ENCODE measurements at places on chromosomes 2 and 18.

- DNase-seq, result no peak
These were observed 2.9 kb downstream of the SPTBN1 start for GRCh38 chr2:54459037-54459441.

DNA sequence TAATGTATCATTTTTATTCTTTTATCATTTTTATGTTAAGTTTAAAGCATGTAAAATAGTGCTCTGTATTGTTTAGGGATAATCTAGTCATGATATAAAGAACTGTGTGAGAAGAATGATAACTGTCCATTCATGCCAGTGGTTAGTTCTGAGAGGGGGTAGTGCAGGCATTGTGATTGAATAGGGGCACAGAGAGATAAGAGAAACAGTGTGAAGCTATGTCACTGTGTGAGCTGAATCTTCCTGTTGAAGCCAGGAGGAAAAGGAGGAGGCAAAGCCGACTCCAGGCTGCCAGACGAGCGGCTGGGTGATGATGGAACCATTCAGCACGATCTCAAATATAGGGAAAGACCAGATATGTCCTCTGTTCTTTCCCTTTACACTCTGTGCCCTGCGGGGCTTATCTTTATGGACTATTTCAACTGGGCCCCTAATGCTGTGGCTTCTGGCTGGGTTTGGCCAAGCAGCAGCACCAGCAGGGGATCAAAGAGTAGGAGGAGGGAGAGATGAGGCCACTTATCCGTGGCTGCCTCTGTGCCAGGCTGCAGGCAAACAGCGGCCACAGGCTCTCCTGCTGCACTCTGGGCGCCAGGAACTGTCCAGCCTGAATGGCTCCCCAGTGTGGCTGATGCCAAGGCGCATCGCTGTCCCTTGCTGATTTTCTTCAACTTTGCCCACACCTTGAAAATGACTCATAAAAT lies 128.0 kb downstream of the SPP2 start:
- DNase-seq, result peak; percentile 18

DNA sequence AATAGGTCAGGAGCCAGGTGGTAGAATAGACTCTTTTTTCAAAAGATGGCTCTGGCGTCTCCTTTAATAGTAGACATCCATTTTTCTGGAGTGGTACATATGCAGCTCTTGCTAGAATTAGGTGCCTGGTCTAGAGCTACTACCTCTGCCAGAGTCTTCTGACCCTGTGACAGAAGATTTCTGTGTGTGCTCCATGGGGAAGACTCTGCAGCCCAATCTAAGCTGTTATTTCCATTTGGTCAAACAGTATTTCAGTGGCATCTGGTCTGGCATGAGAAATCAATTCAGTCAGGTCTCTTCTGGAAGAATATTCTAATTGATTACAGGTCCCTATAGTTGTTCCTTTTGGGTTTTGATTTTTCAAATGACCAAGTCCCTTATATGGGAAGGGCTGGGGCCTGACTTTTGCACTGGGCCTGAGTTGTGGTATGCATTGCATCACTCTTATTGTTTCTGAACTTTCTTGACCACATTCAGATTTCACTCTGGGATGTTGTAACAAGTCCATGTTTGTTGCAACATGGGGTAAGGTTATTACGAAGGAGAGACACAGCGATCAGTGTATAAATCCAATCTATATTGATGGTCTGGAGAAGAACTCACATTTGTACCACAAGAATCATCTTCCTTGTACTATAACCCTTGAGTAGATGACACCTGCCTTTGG lies 12.1 kb downstream of the MXD1 start:
- no peak for DNase-seq

DNA sequence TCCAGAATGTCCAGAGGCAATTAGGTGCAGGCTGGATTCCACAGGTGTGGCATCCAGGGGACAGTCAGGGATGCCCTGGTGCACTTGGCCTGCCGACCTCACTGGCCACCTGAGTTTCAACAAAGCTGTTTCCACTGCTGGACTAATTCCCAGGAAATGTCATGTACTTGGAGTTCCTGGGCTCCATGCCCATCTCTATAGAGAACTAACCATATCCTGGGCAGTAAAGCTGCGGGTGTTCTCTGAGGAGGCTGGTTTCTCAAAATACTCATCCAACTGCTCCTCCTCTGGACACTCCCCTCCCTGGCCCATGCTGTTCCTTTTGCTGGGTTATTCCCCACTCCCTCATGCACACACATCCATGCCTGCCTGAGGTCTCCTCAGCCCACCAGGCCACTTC lies 161.9 kb upstream of the SKOR2 start:
- DNase-seq, result peak; percentile 42

DNA sequence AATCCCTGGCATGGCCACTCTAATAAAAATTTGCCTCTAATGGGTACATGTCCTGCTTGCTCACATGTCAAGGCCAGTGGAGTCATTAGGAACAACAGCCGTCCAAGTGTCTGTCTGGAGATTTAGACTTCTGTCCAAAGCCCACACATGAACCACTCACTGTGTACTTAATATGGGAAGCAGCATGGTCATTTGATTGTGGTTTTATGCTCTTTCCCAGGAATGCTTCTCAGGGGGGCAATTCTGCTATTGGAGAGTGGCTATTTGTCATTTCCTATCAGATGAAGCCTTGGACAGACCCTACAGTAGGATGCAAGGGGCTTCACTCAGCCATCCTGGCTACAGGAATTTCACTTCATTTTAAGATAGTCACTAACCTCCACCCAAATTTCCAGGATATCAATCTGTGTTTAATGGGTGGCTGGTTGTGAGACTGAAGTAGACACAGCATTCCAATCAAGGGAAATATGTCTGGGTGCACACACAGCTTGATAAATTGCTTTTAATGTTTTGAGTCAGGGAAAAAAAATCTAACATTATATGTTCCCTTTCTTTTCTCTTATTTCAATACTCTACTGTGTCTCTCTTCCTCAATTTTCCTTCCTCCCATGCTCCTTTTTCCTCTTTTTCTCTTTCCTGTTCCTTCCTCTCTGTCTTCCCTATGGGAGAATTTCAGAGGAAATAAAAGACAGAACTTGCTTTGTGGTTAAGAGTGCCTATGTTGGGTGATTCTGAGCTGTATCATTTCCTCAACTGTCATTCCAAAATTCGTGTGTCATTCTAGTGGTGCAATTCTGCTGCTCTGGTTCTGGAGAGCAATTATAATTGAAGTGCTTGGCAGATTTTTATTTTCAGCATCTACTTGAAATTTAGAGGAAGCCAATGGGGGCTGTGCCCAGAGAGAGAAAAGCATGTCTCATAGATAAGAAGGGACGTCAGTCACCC lies 320.1 kb downstream of the OSR1 start:
- peak; percentile 88 for DNase-seq

DNA sequence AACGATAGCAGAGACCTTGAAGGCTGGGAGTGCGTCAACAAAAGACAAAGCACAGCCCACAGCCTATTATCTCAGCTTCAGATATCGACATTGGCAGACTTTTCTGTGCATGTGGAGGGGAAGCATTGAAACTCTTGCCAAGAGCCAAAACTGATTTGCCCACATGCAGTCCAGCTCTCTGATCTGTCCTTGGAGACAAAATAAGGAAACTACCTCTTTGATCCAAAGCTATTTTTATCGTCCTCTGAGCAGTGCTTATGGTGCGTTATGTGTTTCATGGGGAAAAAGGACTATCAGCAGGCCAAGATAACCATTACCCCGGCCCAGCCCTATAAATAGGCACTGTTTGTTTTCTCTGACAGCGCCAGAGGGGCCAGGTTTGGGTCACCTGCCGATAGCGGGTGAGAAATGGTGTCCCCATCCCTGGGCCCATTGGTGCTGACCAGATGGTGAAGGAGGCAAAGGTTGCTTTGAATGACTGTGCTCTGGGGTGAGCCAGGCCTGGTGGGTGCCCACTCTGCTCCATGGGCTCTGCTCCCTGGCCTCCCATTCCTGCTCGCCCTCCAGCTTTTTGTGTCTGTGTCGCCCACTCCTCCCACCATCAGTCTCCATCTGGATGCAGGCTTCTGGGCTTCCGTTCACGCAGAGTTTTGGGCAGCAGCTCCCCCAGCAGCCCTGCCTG lies 176.1 kb upstream of the HS6ST1 start:
- DNase-seq, result no peak

GRCh38 chr2:229849073-229849472 lies 72.7 kb downstream of the TRIP12 start:
- no peak for DNase-seq

DNA sequence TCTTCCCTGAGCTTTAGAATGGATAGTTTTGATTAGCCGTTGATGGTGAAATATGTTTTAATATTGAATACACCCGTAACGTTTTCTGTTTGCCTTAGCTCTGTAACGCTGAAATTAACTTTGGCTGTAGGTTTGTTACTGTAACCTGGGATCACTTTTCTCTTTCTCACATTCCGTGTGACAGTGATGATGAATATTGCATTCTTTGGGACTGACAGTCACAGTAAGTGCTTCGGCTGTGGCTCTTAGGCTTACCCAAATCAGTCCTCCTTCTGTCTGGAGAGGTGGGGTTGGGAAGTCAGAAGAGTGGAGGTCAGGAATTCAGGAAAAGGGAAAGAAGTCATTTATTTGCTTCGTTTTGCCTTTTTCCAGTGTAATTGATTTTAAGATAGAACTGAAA lies 18.0 kb downstream of the RMC1 start:
- no peak for DNase-seq

GRCh38 chr18:77043541-77044280 lies 88.9 kb downstream of the MBP start:
- no peak for DNase-seq

All from fibroblast of skin of abdomen (primary cell).